ENCODE measurements at places on chromosomes 7 and 10.
A peak's percentile ranks its signal among the peaks of the same experiment; 100 is the strongest.

DNA sequence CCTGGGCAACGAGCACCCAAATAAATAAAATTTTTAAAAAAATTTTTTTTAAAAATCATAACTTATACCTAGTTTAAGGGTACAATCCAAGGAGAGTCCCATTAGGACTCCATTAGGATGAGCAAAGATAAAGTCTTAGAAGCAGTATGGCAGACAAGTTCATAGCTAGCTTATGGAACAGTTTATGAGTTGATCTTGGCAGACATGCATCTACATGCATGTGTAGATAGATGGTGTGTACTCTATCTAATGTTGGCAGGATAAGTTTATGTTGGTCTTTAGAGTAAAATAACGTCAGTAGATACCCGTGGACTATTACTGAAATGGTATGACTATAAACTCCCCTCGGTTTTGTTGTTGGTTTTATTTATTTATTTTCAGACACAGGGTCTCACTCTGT lies 40.2 kb downstream of the NSUN6 start:
- no peak for DNase-seq

- no peak for DNase-seq
Observed at GRCh38 chr7:134293002-134293740, 23.6 kb downstream of the SLC35B4 start.

GRCh38 chr7:23277359-23277989 lies 21.7 kb upstream of the MALSU1 start:
- DNase-seq: peak; percentile 67

GRCh38 chr7:47866120-47866519 lies 82.1 kb downstream of the PKD1L1 start:
- DNase-seq: no peak

GRCh38 chr7:72278550-72278949 lies 133.6 kb downstream of the CALN1 start:
- no peak for DNase-seq

DNA sequence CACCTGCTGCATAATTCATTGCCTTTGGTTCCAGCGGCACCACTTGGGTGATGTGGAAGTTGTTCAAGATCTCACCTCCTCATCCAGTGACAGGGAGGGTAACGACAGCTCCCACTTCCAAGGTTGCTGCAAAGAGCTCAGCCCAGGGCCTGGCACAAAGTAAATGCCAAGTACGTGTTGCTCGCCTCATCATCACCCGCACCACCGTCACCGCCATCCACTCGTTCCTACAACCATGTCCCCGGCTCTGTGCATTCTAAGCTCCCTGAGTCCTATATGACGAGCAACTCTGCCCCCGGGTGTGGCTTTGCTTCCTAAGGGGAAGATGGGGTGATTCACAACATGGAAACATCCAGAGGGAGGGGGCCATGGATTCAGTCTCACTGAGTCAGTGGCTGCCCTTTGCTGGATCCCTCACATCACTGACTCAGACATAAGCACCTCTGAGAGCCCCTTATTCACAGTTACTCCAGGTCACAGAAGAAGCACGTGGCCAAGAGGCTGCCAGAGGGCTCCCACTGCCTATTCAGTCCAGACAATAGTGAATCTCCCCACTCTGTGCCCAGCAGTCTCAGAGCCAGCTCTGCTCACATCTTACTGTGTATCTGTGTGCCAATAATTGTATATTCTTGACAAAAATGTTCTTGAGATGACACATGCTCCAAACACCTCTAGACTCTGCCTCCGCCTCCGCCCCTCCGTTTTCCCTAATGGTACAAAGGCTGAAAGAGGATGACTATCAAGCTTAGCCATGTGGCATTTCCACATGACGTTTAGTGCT lies 159.1 kb downstream of the GFRA1 start:
- DNase-seq: peak; percentile 93

DNA sequence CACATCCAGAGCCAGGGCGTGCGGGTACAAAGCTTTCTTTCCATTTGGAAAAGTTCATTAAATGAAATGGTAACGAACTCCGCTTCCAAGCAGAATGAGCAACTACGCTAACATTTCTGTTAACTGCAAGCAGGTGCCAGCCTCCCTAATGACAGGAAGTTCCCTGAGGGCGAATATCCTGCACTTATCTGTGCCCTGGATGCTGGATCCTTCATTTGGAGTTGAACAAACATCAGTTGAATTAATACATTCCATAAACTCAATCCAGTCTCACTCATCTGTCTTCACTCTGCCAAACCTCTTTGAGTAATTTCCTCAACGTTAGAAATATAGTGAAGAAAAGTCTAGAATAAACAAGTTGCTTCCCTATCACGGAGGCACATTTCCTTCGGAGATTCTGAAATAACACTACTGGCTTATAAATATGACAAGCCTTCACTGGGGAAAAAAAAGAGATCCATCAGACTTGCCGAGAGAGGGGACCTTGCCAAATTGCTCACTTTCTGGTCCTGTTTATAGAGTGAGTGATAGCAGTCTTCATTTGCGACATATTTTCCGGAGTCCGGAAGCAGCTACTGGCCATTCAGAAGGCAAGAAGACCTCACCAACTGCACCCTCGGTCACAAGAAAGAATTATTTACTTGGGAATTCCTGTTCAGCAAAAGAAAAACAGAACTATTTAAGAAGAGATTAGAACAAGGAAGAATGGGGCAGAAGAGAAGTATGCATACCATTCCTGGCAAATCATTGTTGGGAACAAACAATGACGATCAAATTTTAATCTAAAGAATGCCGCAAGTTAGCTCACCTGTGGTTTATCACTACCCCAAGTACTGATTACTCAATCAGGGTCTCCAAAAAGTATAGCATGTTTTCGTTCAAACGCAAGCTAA lies 196.4 kb downstream of the FAM107B start:
- DNase-seq: peak; percentile 46

DNA sequence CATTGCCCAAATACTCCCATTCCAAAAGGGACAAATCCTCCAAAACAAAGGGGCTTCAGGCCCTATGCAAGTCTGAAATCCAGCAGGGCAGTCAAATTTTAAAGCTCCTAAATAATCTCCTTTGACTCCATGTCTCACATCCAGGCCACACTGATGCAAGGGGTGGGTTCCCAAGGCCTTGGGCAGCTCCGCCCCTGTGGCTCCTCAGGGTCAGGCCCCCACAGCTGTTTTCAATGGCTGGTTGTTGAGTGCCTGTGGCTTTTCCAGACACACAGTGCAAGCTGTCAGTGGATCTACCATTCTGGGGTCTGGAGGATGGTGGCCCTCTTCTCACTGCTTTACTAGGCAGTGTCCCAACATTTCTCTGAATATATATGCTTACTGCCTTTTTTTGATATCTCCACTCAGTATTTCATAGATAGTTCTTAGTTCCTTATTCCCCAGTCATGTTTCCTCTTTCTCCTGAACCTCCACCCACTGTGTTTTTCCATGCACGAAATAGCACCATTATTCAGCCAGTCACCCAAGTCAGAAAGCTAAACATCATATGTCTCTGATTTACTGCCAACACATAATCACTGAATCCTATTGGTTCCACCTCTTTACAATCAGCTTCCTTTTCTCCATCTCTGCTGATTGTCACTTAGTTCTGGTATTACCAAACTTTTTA lies 172.6 kb upstream of the CACNA2D1 start:
- no peak for DNase-seq

GRCh38 chr7:139782932-139783331 lies 5.1 kb upstream of the HIPK2 start:
- DNase-seq: no peak

DNA sequence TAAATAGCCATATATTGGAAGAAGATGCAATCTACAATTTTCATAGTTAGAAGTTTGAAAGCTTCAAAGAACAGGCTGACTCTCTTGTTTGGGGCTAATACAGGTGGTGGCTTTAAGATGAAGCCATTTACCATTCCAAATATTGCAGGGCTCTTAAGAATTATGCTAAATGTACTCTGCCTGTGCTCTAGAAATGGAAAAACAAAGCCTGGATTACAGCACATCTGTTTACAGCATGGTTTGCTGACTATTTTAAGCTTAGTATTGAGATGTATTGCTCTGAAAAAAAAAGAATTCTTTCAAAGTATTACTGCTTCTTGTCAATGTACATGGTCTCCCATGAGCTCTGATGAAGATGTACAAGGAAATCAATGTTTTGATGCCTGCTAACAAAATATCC lies 34.2 kb downstream of the AGMO start:
- no peak for DNase-seq

- DNase-seq: no peak
Observed at GRCh38 chr7:156039971-156040677, 227.9 kb upstream of the SHH start.

DNA sequence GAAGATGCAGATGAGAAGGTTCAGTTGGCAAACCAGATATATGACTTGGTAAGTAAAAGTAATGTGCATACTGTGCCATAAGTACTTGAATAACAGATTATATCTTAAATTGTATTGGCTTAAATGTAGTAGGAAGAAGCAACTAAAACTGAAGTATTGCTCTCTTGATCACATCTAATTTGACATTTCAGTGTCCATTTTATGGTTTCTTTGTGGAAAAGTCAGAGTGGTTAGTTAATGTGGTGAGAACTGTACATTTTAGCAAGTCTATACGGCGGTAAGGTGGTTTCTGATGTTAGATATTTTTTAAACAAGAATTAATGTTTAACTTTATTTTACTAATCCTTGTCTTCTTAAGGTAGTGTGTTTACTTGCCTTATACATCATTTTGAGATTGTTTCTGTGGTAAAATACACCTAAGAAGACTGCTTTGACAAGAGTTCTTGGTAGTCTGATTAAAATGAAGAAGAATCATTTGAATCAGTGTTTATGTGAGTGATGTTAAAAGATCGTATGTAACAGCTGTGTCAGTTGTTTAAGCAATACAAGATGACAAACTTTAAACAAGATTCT lies 5.1 kb downstream of the ING3 start:
- DNase-seq: no peak

- no peak for DNase-seq
Observed at GRCh38 chr7:113094517-113095249, 8.1 kb upstream of the GPR85 start.

GRCh38 chr7:128814499-128814898 lies 15.7 kb upstream of the FLNC start:
- DNase-seq: no peak

DNA sequence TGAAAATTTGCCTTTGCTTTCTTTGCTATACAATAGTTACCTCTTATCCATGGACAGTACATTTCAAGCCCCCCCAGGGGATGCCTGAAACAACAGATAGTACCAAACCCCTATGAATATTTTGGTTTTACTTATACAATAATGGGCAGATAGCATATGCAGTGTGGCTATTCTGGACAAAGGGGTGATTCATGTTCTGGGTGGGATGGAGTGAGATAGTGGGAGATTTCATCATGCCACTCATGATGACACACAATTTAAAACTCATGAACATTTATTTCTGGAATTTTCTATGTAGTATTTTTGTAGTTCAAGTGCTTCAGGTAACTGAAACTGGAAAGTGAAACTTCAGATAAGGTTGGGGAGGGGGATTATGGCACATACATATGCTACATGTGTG lies 12.0 kb downstream of the STARD3NL start:
- DNase-seq: peak; percentile 33

DNA sequence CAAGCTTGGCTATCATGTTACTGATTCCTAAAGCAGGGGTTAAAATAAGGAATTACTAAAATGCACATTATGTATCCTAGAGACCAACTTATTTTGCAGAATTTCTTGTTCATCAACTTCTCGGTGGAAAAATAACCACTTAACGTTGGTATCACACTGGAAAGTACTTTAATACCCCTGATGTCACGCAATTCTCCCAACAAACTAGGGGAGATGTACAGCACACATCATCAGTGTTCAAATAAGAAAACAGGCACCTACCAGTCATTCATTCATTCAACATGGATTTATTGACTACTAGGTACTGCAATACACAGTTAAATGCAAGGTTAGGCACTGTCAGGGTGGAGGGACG lies 648 bp downstream of the HUS1 start:
- DNase-seq: no peak

GRCh38 chr10:123421461-123421860 lies 244.7 kb upstream of the GPR26 start:
- no peak for DNase-seq

GRCh38 chr7:11252011-11252607 lies 278.4 kb downstream of the PHF14 start:
- no peak for DNase-seq

DNA sequence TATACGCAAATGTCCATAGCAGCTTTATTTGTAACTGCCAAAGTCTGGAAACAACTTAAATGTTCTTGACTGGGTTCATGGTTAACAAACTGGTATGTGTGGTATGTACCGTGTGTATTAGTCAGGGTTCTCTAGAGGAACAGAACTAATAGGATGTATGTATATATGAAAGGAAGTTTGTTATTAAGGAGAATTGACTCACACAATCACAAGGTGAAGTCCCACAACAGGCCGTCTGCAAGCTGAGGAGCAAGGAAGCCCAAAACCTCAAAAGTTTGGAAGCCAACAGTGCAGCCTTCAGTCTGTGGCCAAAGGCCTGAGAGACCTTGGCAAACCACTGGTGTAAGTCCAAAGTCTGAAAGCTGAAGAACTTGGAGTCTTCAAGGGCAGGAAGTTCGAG lies 66.8 kb downstream of the TMEM168 start:
- peak; percentile 51 for DNase-seq

DNA sequence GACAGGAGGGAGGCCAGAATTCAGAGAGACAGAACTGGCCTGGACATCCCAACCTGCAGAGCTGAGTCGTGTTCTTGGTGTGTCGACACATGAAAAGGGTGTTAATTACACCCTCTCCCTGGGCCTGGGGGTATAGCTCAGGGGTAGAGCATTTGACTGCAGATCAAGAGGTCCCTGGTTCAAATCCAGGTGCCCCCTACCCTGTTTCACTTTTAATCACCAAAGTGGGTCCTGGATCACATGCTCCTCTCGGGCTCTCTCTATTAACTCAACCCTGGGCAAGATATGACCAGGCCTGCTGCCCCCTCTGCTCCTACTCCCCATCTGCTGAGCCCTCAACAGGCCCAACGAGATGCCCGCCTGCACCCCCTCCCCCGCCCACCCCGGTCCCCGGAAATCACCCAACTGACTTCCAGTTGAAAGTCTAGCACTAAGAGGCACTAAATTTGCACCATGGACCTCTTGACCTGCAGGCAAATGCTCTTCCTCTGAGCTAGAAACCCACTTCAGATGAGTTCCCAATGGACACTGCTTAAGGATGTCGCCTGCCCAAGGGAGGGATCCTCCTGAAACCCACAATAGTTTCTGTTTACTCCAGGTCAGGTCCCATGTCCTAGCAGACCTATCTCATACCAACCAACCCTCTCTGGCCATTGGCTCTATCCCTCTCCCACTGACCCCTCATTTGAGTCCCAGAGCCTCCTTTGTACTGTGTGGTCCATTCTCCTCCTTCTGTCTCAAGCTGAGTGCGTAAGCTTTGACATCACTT lies 137.6 kb downstream of the ZNF467 start:
- DNase-seq: peak; percentile 15

GRCh38 chr10:11825796-11826414 lies 2.7 kb downstream of the PROSER2 start:
- no peak for DNase-seq

Measured in fibroblast of skin of right biceps (primary cell).